ENCODE measurements at places on chromosomes 1 and 21.

DNA sequence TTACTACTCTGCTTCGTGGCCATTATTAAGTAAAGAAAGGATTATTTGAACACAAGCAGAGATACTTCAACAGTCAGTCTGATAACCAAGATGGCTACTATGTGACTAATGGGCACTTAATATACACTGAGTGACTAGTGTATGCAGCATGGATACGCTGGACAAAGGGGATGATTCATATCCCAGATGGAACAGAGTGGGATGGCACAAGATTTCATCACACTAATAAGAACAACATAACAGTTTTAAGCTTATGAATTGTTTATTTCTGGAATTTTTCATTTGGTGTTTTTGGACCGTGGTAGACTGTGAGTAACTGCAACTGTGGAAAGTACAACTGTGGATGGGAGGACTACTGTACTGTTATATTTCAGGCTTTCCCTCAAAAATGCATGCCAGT lies 9.4 kb downstream of the ZCCHC17 start:
- no peak for DNase-seq

- DNase-seq = no peak
These were observed 95.1 kb downstream of the GPATCH2 start for GRCh38 chr1:217535601-217536377.

DNA sequence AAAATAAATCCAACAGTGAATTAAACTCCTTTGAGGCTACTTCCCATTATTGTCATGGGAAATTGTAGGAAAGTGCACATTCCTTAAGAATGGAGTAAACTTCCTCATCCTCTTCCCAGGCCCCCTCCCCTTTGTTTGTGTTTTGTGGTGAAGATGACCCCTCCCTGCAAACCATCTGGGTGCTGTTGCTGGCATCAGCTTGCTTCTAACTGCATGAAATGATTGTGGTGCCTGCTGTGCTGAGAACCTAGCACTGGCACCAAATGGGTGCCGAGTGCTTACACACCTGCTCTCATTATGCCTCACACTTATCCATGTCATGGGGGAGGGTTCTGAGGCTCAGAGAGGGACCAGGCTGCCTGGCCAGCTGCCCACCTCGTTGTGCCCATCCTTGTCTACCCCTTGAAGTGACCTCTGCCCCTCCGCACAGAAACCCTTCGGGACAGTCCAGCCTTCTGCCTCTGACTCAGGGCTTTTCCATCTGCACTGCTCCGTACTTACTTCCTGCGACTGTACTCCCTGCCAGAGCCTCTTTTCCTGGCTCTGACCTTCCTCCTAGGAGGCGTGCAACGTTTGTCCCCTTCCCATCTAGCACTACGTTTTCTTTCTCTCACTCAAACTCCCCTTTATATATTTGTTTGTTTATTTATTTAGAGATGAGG lies 30.6 kb downstream of the CAPN2 start:
- no peak for DNase-seq

DNA sequence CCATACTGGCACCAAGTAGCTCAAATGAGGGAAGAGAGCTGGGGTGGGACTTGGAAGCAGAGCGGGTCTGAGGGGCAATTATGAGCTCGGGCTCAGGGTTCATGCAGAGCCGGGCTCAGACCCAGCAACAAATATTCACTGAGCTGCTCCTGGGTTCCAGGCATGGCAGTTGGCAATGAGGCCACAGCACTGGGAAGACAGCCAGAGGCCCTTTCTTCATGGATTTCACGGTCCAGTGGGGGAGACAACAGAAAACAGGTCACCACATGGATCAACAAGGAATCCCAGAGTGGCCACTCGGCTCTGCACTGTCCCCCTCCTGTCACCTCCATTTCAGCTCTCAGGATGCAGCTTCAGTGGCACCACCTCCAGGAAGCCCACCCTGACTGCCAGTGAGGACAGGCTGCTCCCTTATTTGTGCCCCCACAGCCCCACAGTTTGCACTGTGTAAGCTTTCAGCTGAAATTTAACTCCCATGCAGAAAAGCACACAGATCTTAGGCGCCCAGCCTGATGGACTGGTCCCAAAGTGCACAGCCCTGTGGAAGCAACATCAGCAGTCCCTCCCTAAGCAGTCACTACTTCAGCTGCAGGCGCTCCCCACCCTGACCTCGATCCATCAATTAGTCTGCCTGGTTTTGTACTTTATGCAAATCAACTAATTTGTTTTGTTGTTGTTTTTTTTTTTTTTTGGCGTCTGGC lies 22.4 kb downstream of the ARHGEF19 start:
- no peak for DNase-seq

DNA sequence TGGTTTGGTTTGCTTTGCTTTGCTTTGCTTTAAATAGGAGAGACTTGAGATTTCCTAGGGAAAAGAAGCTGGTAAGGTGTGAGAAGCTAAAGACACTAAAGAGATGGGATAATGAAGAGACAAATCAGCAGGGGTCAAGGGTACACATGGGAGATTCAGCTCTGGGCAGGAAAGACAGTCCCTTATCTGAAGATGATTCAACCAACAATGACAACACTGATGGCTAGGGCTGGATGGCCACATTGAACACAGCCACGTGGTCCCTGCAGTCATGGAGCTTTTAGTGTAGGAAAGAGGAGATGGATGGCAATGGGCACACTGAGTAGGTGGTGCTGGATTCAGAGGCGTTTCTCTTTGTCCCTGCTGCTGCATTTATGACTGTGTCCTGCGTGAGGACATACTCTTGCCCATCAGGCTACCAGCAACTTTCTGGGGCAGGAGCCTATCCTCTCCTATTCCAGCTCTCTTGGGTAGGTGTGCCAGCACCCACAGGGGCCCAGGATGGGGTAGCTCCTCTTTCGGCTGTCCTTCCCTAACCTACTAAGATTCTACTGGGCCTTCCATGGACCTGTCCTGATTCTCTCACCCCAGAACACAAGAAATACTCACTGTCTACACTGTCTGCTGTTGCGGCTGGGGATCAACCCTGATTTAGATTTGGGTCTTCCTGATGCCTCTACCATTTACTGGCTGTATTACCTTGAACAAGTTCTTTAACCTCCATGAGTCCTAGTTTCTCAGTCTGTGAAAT lies 1.4 kb upstream of the SHISA4 start:
- no peak for DNase-seq

DNA sequence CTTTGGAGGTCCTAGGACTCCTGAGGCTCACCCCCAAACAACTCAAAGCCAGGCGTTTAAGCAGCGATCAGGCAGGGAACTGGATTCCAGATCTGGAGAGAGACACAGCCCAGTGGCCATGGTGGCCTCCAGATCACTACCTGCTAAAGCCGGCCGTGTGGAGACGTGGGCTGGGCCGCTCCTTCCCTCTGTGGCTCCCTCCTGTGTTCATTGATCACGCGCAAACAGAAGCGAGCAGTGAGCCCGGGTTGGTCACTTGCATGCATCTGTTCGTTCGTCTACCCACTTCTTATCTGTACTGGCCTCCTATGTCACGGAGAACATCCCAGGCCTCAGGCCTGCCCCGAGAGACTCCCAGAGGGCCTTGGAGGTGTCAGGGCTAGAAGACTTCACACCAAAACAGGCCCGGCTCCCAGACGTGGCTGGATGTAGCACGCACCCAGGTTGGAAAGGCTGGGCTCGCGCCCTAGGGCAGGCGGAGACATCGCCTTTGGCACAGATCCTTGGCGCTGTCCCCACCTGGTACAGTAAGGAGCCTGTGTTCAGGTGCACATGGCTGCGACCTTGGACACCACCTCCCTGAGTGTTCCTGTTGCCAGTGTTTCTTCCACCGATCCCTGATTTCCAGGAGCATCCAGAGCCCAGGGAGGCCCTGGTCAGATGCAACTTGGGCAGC lies 76.7 kb upstream of the ARHGEF16 start:
- DNase-seq = no peak

DNA sequence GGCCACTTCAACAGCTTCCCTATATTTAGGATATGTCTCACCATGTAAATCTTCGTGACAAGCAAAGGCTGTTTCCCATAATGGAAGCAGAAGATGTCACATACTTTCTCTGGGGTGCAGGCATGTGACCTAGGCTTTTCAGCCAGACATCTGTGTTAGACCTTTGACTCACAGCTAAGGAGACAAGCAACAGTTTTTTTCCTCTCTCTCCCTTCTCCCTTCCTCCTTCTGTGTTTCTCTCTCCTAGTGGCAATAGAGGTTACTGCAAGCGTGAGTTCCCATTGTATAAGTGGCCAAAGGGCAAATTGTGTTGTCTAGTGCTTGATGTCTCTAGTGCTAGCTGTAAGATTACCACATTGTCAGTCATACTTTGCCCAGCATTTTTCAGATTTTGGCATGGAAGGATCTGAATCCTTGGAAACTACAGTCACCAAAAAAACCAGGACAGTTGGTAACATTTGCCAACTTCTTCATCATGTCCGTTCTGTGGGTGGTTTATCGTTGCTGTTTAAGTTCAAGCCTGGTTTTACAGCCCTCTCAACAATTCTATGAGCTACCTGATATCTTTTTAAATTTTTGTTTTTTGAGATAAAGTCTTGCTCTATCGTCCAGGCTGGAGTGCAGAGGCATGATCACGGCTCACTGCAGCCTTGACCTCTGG lies 44.4 kb upstream of the RABGAP1L start:
- peak; percentile 10 for DNase-seq

- DNase-seq = no peak
These were observed 140.7 kb upstream of the PTBP2 start for GRCh38 chr1:96580920-96581319.

- no peak for DNase-seq
These were observed 44.3 kb upstream of the CAPZB start for GRCh38 chr1:19529664-19530063.

- DNase-seq = no peak
These were observed 38.3 kb downstream of the PAFAH2 start for GRCh38 chr1:25959611-25960010.

- DNase-seq = no peak
These were observed 5.4 kb upstream of the LRRC40 start for GRCh38 chr1:70210820-70211219.
